ENCODE measurements at places on chromosomes 3 and 15. TPM values are rescaled to one million over a fixed set of nuclear protein-coding genes. Genes with fewer than 3 reads are reported as not detected.

Gene LTK
- 12.9 TPM for polyA plus RNA-seq

Gene PP2D1
- 0.39 TPM for polyA plus RNA-seq

Gene ZNF385D
- 26.2 TPM for polyA plus RNA-seq

Gene COLQ
- polyA plus RNA-seq, result 24.7 TPM

Gene STRA6
- 0.97 TPM for polyA plus RNA-seq

DNA sequence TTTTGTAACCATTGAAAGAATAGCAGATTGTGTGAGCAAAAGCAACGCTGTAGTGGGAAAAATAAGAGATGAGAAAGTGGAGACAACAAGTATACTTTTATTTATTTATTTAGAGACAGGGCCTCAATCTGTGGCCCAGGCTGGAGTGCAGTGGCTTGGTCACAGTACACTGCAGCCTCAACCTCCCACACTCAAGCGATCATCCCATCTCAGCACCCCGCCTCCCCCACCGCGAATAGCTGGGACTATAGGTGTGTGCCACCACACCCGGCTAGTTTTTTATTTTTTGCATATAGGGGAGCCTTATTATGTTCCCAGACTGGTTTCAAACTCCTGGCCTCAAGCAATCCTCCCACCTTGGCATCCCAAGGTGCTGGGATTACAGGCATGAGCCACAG lies 1.6 kb upstream of the GLCE start:
- no peak for DNase-seq

DNA sequence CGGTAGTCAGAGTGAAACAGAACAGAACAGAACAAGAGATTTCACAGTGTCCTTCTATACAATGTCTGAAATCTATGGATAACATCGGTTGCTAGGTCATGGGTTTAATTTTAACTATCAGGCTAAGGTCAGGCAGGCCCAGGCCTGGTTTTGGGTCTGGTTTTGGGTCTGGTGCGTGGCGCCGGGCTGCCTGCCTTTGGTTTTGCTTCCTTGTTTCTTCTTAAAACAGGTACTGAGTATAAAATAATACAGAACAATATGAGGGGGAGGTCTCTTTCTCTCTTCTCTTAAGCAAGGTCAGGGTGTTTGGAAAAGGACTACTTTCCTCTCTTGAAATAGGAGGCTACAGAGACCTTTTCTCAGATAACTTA lies 1.4 kb downstream of the AEN start:
- no peak for DNase-seq

DNA sequence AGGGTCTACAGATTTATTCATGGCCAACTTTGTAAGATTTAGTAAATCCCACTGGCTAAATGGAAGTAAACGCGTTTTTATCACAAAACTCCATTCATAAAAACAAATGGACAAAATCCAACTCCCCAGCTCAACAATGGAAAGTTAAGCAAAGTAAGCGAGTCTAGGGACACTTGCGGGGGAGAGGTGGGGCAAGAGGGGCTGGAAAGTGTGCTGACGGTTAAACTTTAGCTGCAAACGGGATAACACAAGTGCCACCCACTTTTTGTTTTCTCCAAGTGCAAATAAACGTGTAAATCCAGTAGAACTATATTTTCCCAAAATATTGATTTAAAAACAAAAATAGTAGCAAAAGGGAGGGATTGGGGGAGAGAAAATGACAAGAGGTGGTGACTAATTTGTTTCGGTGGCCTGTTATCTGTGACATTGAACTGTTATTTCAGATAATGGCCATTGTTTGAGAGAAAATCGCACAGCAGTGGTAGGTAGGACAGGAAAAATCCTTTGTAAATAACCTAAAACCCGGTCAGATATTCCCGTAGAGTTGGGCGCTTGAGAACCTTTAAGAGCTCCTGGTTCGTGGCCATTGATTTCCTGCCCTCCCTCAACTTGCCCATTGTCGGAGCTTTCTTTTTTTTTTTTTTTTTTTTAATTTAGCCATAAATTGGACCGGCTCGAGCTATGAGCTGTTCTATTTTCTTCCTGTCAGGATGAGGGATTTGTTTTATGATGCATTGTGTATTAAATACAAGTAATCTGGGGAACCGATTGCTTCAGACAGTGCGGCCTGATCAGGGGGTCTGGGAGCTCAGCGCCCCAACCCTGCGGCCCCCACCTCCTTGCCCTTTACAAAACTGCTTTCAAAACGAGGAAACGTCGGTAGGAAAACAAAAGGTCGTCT lies 514.8 kb downstream of the MECOM start:
- DNase-seq, result no peak

GRCh38 chr3:40167958-40168357 lies 141.5 kb upstream of the EIF1B start:
- DNase-seq, result no peak

- DNase-seq, result no peak
Observed at GRCh38 chr15:83655237-83655616, 1.3 kb downstream of the ADAMTSL3 start.

- DNase-seq, result no peak
Observed at GRCh38 chr3:45841420-45841756, 531 bp downstream of the LZTFL1 start.

DNA sequence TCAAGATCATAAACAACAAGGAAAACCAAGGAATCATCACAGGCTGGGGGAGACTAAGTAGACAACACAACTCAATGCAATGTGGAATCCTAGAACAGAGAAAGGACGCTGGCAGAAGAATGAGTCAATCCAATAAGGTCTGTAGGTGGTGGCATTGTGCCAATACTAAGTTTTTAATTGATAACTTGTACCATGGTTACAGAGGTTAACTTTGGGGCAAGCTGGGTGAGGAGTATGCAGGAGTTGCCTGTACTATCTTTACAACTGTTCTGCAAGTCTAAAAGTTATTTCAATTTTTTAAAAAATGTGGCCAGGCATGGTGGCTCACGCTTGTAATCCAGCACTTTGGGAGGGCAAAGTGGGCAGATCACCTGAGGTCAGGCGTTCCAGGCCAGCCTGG lies 46.2 kb downstream of the RORA start:
- no peak for DNase-seq

DNA sequence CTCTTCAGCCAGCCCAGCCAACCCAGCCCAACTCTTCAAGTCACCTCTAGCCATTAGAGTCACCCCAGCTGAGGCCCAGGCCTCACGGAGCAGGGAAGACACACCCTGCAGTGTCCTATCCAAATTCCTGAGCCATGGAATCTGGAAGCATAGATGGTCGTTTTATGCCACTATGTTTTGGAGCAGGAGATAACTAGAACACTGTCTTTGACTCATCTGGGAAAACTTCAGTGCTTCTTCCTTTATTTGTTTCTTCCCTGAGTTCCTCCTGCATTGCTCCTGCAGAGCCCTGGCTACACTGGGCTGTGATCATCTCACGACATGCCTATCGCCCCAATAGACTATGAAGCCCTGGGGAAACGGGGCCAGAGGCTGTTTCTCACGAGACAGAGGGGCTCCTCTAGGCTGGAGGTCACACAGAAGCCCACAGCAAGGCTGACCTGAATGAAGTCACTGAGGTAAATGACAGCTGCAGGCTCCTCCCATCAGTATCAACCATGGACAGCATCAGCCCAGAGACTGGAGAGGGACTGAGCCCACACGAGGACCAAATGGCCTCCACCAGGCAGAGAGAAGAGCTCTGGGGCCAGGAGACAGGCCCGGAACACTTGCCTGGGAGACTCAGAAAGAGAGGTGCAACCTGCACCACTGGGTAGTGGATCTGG lies 22.7 kb downstream of the CRABP1 start:
- DNase-seq, result no peak

GRCh38 chr3:108662142-108662738 lies 72.7 kb downstream of the DZIP3 start:
- DNase-seq, result peak; percentile 61

- no peak for DNase-seq
Observed at GRCh38 chr3:138862531-138862923, 27.8 kb upstream of the PIK3CB start.

DNA sequence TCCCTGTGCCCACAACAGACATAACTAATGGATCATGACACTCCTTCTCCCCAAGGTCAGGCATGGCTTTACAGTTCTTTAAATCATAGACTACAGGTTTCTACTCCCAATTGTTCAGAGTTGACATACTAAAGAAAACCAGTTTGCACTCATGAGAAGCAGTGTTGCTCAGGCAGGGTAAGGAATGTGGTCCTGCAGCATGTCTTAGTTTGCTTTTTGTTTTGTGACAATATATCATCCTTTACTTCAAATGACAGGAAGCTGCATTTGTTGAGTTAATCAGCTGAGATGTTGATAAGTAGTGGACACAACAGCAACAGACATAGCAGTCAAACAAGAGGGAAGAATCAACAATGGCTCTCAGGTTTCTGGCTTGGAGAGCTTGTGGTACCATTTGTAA lies 267.5 kb downstream of the SLCO3A1 start:
- no peak for DNase-seq

DNA sequence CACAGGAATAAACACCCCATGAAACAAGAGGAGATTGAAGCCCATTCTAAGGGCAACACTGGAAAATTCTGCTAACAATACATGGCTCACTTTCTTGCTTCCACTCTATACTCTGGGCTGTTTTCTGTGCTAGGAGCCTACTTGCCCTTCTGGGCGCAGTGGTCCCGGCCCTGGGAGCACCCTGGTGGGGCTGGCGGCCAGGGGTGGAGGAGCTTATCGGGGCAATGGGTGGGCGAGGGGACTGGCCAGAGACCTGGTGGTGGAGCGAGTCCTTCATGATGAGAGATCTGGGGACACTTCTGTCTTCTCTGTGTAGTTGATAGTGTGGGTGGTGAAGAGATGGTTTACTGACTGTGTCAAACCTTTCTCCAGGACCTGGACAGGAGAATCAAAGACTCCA lies 1128.5 kb downstream of the TBL1XR1 start:
- no peak for DNase-seq

DNA sequence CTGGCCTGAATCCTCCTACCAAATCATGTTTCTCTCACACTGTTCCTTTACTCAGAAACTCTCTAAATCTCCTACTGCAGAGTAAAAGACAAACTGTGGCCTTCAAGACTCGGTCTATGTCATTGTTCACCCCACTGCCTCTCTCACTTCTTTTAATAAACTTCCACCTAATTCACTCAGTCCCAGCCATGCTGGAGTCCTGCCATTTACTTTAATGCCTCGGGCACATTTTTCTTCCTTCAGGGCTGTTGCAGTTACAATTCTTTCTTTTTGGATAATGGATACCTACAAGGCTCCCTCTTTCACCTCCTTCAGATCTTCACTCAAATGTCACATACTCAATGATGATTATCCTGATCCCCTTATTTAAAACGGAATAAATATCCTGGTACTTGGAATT lies 955.6 kb downstream of the ROBO1 start:
- no peak for DNase-seq

DNA sequence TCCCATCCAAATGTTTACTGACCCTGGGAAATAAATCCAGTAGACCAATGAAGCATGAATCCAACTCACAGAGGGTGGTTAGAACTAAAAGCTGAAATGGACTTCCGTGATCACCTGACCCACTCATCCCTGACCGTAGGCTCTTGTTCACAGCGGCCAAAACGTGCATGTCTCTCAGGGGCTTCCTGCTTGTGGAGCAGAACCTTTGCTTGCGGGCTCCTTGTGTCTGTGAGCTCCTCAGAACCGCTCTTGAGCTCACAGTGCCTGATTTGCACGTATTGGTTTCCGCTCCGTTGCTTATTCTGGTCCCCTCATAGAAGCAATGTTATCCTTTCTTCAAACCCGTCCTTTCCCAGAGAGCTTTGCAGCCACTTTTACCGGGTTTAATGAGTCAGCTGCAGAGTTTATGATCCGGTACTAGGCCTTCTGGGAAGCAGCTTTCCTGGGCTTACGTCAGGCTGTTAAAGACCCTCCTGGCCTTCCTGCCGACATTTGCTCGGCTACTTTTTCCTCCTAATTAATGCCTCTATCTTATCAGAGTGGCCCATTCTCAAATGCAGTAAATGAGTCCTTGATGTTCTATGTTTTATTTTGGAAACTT lies 35.4 kb downstream of the LIPC start:
- DNase-seq, result no peak

GRCh38 chr3:20760981-20761380 lies 575.0 kb upstream of the SGO1 start:
- DNase-seq, result no peak

DNA sequence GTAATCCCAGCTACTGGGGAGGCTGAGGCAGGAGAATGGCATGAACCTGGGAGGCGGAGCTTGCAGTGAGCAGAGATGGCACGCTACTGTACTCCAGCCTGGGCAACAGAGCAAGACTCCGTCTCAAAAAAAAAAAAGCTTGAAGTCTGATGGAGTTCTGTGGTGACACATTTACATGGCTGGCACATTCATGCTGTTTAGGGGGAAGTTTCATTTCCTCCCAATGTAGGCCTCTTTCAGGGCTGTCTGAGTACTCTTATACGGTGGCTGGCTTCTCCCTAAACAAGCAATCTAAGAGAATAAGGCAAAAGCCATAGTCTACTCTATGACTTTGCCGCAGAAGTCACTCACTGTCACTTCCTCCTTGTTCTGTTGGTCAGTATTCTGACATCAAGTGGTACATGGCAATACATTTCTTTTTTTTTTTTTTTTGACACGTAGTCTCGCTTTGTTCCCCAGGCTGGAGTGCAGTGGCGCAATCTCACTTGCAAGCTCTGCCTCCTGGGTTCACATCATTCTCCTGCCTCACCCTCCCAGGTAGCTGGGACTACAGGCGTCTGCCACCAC lies 41.2 kb downstream of the OIP5 start:
- DNase-seq, result no peak

GRCh38 chr3:172782235-172782634 lies 31.7 kb downstream of the ECT2 start:
- DNase-seq, result no peak

DNA sequence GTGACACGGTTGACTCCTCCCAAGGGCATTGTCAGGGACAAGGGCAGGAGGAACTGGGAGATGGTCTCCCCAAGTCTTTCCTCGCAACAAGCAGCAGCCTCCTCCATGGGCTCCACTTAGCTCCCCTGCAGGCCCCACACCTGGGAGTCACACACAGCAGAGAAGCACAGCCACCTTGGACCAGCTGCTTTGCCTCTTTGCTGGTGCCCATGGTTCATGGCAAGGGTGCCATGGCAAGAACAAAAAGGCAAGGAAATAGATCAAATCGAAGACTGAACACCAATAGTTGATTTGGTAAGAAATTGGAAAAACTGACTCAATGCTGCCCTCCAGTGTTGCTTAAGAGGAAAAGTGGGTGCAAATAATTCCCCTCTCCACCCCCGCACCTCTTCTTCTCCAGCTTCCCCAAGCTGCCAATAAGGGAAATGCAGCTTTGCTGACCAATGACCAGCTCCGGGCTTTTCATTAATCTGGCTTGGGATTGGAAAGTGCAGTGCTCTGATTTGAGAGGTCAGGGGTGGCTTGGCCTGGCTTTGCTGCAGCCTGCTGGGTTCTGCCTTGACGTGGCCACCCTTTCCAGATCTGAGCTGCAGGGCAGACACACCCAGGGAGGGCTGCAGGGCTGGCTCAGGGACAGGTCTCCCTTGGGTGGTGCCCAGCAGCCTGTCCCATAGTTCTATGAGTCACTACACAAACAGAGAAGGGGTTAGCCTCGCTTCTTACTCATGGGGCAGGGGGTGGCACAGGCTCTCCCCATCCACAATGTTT lies 162.0 kb downstream of the KLF13 start:
- peak; percentile 56 for DNase-seq

DNA sequence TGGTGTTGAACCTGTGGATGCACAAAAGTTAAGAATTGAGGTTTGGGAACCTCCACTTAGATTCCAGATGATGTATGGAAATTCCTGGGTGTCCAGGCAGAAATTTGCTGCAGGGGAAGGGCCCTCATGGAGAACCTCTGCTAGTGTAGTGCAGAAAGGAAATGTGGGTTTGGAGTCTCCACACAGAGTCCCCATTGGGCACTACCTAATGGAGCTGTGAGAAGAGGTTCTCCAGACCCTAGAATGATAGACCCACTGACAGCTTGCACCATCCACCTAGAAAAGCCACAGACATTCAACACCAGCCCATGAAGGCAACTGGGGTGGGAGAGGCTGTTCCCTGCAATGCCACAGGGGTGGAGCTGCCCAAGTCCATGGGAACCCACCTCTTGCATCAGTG lies 1032.8 kb upstream of the EPHA6 start:
- DNase-seq, result no peak
